ENCODE measurements at places on chromosomes 7 and 10.

DNA sequence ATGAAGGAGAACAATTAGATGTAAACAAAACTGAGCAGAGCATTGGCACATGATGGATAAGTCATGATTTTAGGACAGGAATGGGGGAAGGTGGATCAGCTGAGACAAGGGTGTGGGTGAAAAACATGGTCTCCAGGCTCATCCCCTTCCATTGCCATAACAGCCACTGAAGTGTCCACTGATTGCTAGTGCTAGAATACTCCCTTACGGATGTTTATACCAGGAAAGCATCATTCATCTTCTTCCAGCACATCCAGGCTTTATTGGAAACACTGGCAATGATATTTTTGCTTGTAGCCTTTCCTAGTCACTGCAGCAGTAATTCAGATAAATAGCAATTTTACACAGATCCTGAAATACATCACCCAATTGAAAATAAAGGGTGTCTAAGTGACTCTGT is 259.5 kb downstream of the PLXDC2 start:
- no peak for DNase-seq

- no peak for DNase-seq
These were observed 122.5 kb downstream of the HIPK2 start for GRCh38 chr7:139655305-139655704.

DNA sequence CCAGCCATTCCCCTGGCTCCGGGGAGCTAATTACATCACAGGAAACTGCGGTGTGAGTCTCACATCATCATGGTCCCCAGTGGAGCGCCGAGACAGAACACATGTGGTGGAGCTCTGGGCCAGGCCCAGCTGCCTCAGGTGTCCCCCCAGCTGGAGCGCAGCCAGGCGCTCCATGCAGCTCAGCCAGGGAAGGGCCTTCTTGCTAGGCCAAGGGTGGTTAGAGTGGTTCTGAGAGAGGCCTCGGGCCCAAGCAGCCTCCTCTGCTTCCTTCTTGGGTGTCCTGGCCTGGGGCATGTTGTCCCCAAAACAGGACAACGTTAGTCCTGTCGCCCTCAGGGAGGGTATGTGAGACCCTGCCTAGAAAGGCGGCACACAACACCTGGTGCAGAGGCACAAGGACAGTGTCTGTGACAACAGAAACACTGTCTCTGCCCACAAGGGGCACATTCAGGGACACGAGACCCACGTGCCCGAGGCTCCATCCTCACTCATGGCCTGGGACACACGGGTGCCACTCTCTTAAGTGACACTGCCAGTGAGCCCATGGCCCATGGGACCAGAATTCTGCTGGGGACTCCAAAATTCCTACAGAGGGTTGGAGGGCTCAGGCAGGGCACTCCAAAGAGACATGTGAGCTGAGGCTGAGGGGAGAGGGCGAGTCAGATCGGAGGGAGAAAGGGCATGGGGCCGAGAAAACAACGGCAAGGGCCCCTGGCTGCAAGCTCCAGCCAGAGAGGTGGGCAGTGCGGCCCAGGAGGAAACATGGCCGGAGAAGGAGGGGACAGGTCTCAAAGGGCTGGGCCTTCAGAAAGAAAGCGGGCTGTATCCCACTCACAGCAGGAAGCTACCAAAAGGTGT is 37.0 kb upstream of the RET start:
- no peak for DNase-seq

GRCh38 chr10:79390551-79391229 is 43.4 kb downstream of the PPIF start:
- DNase-seq, result no peak

GRCh38 chr7:69599286-69599954 is 1.1 kb downstream of the AUTS2 start:
- no peak for DNase-seq

DNA sequence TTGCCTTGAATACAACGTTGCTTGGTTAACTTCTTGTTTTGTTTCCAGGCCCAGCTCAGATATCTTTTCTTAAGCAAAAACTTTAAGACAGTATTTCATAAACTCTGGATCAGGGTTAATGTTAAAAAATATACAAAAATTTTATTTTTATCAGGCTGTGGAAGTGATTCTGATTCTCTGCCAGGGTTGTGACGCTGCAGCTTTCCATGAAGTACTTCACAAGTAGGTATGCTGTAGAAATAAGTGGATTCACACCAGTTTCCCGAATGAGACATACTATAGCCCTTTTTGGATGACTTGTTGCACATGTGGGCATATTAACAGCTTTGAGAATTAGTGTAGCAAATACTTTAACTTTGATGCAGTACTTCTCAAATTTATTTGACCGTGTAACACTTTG is 70.1 kb downstream of the CDK14 start:
- no peak for DNase-seq

DNA sequence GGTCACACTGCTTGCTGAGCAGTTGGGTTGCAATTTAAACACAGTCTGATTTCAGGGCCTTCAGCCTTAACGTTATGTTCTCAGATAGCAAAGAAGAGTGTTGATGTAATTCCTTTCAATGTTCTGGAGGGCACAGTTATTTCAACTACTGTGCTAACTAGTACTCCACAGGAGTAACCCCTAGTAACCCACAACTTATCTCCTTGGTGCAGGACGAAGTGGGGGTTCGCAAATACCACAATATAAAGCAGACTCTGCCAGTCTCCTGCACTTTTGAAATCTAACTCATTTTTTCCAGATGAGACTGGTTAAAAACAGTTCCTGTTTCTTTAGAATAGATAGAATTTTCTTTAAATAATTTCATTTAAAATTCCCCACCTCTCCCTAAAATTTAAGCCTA is 47.1 kb upstream of the NCAPG2 start:
- DNase-seq, result no peak

DNA sequence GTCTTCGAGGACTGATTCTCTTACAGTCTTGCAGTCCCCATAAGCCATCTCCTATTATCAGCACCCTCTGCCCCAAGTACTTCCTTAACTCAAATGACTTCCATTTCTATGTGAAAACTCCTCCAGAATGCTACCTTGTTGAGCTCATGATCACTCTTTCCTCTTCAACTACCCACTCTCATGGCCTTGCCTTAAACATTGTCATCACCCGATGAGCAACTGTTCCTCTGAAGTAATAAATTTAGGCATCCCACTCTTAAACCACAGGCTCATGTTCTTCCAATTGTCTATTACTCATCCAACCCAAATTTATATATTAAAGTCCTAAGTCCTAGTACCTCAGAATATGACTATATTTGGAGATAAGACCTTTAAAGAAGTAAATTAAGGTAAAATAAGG is 152.9 kb downstream of the C1GALT1 start:
- no peak for DNase-seq

- no peak for DNase-seq
These were observed 769.3 kb downstream of the SORCS1 start for GRCh38 chr10:106395041-106395749.

DNA sequence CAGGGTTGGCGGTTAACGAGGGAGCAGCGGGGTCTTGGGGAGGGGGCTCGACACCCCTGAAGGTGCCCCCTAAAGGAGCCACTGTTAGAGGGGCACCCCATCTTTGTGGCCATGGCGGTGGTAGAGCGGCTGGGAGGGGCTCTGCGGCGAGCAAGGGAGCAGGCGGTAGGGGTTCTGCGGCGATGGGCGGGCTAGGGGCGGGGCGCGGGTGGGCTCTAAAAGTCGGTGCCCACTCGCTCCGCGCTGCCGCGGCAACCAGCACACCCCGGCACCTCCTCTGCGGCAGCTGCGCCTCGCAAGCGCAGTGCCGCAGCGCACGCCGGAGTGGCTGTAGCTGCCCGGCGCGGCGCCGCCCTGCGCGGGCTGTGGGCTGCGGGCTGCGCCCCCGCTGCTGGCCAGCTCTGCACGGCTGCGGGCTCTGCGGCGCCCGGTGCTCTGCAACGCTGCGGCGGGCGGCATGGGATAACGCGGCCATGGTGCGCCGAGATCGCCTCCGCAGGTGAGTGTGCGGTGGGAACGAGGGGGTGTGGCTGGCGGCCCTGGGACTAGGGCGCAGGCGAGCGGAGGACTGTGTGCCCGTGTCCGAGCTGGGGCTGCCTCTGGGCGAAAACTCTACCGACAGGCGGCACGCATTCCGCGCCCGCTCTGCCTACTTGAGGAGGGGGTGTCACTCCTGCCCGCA is at the start of gene MEST:
Gene MEST, plus strand, starts transcription at position 245 of the 682 bp plus-strand sequence. Its CDS starts 229 bp downstream, at position 474.
- no peak for DNase-seq

GRCh38 chr7:127816354-127817190 is 164.6 kb downstream of the SND1 start:
- DNase-seq, result no peak

DNA sequence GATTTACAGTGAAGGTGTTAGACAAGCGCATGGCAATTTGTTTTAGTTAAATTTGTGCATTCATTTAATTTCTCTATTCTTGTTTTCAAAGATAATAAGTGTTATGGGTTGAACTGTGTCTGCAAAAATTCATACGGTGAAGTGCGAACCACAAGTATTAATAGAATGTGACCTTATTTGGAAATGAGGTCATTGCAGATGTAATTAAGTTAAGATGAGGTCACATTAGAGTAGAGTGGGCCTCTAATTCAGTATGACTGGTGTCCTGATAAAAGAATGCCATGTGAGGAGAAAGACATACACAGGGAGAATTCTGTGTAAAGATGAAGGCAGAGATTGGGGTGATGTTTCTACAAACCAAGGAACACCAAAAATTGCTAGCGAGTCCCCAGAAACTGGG is 158.8 kb upstream of the SEMA3E start:
- no peak for DNase-seq

DNA sequence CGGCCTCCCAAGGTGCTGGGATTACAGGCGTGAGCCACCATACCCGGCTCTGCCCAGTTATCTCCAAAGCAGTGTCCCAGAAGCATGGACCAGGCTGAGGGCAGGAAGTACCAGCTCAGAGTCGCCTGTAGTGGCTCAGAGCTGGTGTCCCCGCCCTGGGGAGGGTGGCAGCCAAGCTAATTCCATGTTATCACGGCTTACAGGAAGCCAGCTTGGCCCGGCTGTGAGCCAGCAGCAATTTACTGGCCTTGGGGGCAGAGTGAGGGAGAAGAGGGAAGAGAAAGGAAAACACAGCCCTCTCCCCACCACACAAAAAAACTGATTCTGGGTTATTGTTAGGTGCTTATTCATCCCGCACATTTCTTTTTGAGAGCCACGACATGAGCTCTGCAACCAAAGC is 88.1 kb downstream of the HIP1 start:
- DNase-seq, result no peak

DNA sequence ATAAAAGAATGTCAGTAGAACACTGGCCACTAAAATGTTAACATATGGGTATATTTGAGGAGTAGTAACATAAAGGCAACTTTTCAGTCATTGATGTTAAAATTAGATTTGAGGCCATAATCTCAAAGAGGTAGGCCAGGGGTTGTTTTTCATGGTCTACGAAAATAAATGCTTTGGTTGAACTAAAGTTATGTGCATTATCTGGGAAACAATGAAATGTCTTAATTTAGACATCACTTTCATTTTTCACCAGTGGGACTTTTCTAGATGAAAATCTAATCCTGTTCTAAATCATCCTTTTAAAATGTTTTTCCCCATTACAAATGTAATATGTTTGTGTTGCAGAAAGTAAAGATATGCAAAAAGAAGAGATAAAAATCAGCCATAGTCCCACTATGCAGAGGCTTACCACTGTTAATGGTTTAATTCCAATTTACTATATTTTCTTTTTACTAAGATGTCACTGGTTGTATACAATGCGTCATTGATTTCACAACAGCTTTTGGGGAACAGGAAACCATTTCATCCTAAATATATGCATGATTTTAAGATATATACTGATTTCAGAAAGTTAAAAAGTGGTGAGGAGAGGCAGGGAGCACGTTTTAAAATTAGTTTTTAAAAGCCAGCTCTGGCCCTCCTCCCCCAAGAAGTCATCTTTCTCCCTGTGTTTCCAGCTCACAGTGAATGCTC is 64.3 kb downstream of the ARID5B start:
- DNase-seq, result no peak

DNA sequence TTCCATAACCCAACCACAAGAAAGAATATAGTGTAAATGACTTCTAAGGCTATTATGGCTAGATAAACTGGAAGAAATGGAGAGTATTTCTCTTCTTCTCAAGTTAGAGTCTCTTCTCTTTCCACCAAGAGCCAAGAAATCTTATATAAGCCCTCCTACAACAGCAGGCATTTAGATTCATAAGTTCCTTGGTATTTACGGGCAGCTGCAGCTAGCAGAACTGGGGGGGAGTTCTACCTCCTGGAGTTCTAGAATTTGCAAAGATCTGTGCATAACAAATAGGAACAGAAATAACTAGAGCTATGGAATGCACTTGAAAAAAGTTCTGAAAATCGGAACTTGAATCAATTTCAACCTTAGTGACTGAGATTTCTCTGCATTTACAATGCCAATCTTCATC is 715.2 kb upstream of the GRM3 start:
- DNase-seq, result no peak

GRCh38 chr10:25280076-25280475 is 105.3 kb downstream of the GPR158 start:
- no peak for DNase-seq

GRCh38 chr7:36070230-36070629 is 82.8 kb upstream of the EEPD1 start:
- no peak for DNase-seq

DNA sequence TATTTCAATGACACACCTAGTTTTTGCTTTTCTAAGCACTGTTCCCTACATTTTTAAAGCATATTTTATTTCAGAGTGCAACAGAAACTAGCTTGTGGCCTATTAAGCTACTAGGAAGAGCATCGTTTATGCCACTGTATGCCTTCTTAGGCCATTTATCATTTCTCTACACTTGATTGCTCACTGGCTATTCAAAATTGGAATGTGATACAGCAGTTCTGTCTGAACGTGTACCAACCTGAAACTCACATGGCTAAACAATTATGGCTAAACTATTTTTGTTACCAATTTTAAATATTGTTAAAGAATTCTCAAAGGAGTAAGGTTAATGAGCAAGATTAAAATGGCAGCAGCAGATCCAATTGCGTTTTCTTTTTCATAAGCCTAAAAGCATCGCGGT is 105.2 kb downstream of the GSAP start:
- DNase-seq, result no peak

DNA sequence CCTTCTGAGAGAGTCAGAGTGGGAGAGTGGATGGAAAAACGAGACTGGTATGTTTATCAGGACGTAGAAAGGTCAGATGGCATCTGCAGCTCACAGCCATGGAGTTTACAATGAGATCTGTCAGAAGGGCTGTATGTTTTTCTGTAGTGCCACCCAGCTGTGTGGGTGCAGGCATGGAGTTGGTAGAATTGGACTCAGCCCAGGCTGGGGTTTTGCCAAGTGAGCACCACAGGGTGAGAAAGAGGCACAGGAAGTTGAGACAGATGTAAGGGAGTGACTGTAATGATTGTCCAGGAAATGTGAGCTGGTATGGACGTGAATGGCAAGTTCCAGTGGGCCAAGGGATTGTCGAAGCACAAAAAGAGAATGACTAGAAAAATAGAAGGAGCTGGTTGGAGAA is 9.1 kb upstream of the ZYX start:
- DNase-seq, result peak; percentile 31

DNA sequence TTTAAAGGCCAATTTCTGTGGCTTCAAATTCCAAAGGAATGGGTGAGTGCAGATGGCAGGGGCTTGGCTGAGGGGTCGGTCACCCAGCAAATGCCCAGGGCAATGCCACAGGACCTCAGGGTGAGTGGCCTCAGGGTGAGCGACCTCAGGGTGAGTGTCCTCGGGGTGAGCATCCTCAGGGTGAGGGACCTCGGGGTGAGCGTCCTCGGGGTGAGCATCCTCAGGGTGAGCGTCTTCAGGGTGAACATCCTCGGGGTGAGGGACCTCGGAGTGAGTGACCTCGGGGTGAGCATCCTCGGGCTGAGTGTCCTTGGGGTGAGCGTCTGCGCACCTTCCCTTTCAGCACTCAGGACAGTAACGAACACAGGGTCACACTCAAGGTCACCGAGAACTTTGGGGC is 59.2 kb downstream of the ADARB2 start:
- DNase-seq, result no peak

GRCh38 chr10:122056431-122057094 is 67.6 kb downstream of the TACC2 start:
- DNase-seq, result no peak

All from stimulated activated CD8-positive, alpha-beta memory T cell treated with anti-CD3 and anti-CD28 coated beads, Interleukin-4, amount 100 ng/mL, for 4 hours (primary cell).